ENCODE measurements at places on chromosomes 1 and 21. TPM values are rescaled to one million over a fixed set of nuclear protein-coding genes. Genes with fewer than 3 reads are reported as not detected.

Gene CLCNKB
- under 0.01 TPM for total RNA-seq

Gene KCND3
- total RNA-seq = 0.13 TPM

Gene ABCA4
- 27.9 TPM for total RNA-seq

DNA sequence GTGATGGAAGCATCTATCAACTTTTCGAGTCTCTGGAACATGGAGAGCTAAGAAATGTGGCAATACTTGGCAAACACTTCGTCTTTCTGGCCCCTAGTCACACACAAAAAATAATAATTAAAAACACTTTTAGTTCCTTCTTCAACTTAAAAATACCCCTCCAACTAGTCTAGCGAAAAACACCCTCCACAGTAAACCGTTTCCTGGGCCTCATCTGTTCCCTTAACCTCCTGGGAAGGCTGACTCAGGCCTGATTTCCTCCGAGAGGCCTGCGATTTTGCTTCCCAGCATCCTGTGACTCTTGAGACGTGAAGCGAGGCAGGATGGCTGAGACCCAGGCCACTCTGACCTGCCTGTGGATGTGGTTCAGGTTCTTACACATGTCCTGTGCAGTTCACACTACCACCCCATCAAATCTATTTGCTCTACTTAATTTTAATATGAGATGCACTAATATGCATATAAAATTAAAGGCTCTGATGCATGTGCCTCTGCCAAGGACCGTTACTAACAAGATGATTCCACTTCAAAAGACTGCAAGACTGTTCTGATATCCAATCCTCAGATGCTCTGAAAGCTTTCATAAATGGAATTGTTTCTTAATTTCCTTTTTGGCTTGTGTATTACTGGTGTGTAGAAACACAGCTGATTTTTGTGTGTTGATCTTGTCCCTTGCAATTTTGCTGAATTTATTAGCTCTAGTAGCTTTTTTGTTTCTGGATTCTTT lies 3.5 kb downstream of the NAV1 start:
- no peak for DNase-seq

DNA sequence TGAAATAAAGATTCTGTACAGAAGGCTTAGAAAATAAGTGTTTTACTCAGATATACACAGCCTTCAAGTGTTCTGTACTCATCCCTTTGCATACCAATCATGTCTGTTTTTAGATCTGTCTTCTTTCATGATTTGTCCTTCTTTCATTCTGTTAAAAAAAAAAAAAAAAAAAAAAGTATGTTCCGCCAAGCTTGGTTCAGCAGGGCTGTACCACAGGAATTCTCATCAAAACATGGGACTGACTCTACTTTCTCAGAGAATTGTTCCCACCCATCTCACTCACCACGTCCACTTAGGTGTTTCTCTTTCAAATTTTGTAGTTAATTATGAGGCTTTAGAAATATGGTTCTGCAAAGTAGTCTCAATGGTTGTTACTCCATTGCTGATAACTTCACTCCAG lies 119.0 kb downstream of the AK5 start:
- DNase-seq = no peak

DNA sequence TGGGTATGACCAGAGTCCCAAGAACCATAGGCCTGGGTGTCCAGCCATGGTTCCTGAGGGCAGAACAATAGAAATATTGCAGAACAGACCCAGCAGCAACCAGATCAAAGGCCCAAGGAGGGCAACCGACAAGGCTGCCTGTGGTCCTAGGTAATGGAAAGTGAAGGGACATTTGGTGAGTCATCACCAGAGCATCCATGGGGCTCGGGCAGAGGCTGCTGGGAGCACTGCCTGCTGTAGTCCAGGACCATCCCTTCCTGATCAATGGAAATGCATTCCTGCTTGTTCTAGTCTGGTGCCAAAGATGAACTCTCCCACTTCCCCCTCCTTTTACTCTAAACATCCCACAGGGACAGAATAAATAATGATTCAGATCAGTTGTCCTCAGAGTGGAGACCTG lies 172.8 kb upstream of the CACNA1E start:
- DNase-seq = no peak

All from dermis microvascular lymphatic vessel endothelial cell (primary cell).